ENCODE measurements at places on chromosomes 12 and 14. TPM values are rescaled to one million over a fixed set of nuclear protein-coding genes. Genes with fewer than 3 reads are reported as not detected.

GRCh38 chr12:41264281-41264680 is 76.2 kb downstream of the PDZRN4 start:
- no peak for DNase-seq

- no peak for DNase-seq
Observed at GRCh38 chr14:59964251-59965007, 44.5 kb downstream of the LRRC9 start.

DNA sequence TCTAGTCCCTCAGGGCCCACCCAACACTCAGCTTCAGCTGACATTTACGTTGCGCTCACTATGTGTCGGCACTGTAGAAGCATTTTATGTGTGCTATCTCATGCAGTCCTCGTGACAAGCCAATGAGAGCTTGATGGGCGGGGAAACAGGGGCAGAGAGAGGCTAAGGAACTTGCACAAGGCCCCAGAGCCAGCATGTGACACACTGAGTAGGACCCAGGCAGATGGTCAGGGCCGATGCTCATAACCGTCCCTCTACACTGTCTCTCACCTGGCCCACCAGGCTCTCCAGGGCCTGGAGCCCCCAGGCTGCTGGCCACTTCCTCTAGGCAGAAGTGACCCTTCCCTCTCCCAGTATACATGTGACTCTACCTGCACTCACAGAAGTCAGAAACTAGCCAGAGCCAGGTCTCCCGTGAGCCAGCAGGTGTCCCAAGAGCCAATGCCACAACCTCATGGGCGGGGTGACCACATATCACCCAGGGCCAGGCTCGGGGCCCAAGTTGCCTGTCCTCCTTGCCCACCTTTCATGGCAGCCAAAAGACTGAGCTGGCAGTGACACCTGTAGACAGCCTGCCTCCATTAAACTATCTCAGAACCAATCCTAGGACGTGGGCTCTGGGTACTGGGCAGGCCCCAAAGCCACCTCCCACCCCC is 38.3 kb downstream of the TTC7B start:
- no peak for DNase-seq

DNA sequence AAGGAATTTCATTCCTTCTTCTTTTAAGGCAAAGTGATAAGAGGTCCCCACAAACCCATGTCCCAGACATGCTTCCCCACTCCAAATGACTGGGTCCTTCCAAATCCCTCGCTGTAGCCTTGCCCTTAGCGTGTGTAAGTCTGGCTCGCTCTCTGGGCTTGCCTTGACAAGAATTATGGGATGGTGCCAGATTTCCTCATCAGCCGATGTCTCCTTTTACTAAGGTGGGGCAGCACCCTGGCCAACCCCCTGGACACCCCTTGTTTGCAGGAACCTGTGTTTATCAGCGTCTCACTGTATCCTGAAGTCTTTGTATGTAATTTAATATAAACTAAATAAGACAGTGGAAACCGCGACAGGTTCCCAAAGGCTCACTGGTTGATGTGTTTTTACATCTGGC is 493.3 kb downstream of the EGLN3 start:
- no peak for DNase-seq

- peak; percentile 21 for DNase-seq
Observed at GRCh38 chr12:97308576-97309198, 153.9 kb upstream of the RMST start.

DNA sequence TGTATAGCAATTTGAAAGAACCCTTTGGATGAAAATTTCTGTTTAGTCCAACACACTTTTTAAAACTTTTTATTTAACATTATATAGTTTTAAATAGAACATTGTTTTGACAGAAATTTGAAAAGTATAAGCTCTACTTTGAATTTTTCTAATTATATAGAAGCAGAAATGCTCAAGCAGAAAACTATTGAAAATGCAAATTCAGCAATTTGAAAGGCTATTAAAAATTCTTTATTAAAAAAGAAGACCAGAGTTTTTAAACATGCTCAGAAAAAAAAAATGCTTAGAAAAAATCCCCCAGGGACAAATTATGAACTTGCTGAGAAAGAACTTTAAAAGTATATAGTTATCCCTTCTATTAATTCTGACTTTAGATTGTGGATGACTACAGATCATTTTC is 21.1 kb upstream of the FSCB start:
- no peak for DNase-seq

DNA sequence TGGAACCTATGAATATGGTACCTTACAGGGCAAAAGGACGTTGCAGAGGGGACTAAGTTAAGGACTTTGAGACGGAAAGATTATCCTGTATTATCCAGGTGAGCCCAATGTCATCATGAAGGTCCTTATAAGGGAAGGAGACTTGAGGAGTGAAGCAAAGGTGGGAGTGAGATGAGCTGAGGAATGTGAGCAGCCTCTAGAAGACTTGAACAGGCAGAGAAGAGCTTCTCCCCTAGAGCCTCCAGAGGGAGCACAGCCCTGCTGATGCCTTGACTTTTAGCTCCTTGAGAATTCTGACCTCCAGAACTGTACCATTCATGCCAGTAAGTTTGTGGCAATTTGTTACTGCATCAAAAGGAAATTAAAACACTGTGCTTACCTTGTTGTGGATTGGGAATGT is 41.8 kb upstream of the DCD start:
- DNase-seq: no peak

GRCh38 chr12:92047393-92047826 is 98.2 kb downstream of the BTG1 start:
- no peak for DNase-seq

- no peak for DNase-seq
Observed at GRCh38 chr12:24125280-24125679, 175.8 kb upstream of the SOX5 start.

DNA sequence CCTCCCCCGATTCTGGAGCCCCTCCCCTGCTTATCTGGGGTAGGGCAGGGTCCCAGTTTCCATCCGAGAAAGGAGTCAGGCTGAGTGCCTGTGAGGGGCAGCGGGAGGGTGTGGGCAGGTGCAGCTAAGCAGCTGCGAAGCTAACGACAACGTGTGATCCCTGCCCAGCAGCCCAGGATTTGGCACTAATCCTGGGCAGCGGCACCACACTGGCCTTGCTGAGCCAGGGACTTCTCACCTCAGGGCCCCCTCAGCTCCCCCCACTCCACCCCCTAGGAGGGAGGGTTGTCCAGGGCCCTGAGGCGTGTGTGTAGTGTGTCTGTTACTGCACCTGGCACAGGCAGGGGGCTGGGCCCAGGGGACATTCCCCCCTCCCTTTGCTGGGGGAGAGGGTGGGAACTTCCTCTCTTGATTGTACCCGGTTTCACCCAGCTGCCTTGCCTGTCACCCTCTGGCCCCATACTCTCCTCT is 1.8 kb downstream of the SMIM41 start:
- no peak for DNase-seq

GRCh38 chr12:5884285-5884684 is 60.8 kb downstream of the ANO2 start:
- no peak for DNase-seq

DNA sequence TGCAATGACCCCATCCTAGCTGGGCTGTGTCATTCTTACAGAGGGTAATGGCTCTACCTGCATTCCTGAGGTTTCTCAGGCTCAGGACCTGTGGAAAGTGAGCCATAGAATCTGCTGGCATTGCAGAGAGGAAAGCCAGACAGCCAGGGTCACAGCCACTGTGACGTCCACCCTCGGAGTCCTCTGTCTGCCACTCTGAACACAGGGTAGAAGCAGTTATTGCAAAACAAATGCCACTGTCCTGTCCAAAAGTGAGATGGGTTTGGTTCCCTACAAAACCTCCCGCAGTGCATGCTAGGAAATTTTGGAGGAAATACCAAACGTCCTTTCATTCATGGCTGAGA is 37.8 kb downstream of the TNFAIP2 start:
- peak; percentile 38 for DNase-seq

DNA sequence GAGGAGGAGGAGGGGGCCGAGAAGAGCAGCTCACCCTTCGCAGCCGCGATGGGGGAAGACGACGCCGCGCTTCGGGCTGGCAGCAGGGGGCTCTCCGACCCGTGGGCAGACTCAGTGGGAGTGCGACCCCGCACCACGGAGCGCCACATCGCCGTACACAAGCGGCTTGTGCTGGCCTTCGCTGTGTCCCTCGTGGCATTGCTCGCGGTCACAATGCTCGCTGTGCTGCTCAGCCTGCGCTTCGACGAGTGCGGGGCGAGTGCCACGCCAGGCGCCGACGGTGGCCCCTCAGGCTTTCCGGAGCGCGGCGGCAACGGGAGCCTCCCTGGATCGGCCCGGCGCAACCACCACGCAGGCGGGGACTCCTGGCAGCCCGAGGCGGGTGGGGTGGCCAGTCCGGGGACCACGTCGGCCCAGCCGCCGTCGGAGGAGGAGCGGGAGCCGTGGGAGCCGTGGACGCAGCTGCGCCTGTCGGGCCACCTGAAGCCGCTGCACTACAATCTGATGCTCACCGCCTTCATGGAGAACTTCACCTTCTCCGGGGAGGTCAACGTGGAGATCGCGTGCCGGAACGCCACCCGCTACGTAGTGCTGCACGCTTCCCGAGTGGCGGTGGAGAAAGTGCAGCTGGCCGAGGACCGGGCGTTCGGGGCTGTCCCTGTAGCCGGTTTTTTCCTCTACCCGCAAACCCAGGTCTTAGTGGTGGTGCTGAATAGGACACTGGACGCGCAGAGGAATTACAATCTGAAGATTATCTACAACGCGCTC is 745 bp downstream of the TRHDE start:
- no peak for DNase-seq

DNA sequence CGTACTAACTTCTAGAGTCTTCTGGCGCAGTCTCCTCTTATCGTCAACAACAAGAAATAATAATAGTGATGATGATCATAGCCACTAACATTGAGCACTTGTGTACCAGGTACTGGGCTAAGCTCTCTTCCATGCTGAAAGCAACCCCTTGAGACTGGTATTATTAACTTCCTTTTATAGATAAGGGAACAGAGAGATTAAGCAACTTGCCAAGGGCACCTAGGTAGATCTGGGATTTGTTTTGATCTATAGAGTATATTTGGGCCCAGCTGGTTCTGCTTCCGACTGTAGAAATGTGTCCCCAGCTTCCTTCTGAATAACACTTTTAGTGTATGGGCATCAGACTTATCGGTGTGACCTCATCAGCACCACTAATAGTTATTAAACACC is 1.1 kb upstream of the ZNF219 start:
- DNase-seq: no peak

GRCh38 chr12:64269161-64269560 is 47.1 kb upstream of the KICS2 start:
- no peak for DNase-seq

DNA sequence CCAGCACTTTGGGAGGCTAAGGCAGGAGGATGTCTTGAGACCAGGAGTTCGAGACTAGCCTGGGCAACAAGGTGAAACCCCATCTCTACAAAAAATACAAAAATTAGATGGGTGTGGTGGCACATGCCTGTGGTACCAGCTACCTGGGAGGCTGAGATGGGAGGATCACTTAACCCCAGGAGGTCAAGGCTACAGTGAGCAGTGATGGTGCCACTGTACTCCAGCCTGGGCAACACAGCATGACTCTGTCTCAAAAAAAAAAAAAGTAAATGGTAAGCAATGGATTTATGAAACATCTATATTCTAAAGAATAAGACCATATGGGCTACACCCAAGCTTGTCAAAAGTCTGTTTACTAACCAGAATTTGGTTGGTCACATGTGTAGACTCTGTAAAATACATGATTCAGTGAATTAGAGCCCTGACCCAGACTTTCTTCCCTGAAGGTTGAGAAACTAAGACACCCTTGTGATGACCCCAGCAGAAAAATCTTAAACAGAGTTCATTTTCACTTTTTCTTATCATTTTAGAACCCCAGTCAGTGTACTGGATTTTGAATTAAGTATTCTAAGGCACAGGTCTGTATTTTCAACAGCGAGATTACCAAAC is 12.1 kb downstream of the FGD6 start:
- DNase-seq: no peak

Gene B3GNT4
- not detected for total RNA-seq
